ENCODE measurements at places on chromosomes 11 and 22.

GRCh38 chr11:121467965-121468364, 15.2 kb upstream of the SORL1-AS1 start:
- peak; percentile 20 for DNase-seq

DNA sequence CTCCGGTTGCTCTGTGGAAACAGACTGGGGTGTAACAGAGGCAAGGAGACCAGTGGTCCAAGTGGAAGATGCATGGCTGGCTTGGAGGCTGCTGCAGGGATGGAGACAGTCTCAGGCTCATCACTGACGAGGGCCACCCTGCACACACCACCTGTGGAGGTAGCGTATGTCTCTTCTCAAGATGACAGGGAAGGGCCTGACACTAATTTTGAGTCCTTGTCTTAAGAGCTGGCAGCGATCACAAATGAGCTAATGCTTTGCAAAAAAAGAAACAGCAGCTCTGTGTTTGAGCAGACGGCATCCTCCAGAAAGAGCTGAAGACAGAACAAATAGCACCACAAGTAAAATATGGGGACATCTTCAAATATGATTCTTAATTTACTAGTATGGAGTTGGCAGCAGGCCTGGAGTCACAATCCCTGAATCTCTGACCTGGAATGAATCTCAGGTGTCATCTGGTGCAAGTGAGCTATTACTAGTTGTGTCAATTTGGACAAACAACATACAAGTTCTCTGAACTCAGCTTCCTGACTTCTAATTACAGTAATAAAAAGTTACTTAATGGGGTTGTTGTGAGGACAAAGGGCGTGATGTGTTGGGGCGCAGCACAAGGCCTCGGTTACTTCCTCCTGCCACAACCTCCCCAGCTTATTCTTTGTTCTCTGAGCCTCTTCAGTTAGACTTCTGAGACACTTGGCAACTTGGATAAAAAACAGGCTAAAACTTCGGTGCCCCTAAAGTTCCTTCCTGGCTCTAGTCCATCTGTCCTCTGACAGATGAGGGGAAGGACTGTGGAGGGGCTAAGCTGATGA, 95.2 kb upstream of the BID start:
- no peak for DNase-seq

DNA sequence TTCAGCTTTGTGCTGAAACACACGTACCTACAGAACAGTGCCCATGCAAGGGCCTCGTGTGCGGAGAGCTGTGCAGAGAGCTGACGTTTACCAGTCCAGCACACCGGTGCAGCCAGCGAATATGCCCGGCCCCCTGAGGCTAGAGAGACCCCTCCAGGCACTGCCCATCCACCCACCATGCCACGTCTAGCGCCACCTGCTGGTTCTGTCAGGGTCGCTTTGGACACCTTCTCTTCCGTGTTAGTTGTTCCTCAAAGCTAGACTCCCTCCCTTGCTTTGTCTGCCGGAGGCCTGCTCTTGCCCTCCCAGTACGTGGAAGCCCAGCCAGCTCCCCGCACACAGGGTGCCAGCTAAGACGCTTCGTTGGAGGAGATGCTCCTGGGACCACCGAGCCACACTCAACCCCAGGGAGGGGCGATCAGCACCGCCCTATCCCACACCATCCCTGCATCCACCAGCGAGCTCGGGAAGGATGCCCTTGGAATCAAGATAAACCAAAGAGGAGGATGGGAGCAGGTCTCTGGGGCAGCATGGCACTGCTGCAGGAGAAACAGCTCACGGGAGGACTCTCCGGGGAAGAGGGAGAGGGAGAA, 43.4 kb downstream of the CPT1A start:
- DNase-seq: peak; percentile 39

DNA sequence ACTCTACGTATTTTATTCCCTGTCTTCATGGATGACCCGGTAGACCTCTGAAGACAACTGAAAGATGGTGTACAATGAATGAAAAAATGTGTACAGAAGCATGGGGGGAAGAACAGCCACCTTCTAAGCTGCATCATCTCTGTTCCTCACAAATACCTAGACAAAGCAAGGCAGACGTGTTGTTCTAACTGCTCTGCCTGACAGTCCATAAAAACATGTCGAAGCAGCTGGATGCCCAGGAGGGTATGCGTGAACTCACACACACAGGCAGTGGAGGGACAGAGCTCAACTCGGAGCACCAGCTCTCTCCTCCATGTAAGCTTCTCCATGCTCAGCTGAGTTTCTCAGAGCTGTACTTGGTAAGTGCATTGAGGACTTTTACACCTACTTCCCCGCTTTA, 327.4 kb downstream of the CTTN start:
- DNase-seq: no peak

- no peak for DNase-seq
Measured at GRCh38 chr11:70951139-70951804, 301.1 kb downstream of the SHANK2 start.

DNA sequence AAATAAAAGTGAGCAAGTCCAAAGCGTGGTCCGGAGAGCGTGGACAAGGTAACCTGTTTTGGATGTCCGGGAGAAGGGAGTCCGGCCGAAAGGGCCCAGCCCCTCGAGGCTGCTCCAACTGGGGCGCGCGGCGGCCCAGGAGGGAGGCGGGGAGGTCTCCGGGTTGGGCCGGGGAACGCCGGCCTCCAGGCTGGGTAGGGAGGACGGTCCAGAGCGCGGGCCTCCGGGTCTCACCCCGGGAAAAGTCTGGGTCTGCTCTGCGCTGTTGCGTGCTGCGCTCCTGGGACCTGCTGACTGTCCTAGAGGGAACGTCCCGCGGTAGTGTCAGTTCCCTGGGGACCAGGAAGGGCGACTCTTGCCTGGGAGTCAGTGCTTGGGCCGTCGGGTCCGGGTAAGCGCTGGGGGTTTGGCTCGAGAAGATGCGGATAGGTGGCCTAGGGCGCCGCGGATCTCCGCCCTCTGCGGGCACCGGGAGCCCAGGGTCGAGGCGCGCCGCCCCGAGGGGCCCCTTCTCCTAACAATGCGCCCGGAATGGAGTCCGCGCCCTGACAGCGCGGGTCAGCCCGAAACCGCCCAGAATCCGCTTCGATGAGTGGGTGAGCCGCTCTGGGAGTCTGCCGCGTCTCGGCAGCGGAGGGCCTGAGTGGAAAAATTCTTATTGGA, 988 bp upstream of the FLI1 start:
- peak; percentile 38 for DNase-seq

DNA sequence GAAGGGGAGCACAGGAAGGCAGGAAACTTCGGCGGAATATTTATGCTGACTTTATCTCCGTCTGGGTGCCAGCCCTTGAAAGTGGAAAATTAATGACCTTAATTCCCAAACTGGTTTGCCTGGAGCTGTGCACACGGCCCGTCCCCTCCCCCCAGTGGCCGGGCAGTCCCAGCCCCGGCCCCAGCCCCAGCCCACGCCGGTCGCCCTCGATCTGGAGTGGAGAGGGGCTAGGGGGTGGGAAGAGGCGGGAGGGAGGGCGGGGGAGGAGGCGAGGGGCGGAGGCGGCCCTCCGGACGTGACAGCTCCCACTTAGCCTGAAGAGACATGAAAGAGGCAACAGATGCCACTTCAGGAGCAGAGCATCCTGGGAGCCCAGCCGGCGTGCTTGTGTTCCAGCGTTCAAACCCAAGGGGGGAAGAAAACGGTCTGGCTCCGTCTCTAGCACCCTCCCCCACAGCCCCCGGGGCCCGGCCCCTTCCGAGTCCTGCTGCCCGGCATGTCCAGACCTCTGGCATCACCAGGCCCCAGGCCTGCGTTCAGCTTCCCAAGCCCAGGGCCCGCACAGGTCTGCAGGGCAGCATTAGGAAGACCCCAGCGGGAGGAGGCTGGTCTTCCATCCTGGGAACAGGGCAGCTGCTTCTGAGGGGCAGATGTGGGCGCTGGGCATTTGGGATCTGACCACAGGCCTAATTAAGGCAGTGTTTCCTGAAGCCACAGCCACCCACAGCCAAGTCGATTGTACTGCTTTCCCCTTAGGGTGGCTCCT, 20.0 kb upstream of the LMO1 start:
- DNase-seq: no peak
